Hippocampal formation (tissue), 2 donors: ENCODE measurements at places on chromosomes 1 and 21.

GRCh38 chr1:234235434-234235881, 137.8 kb upstream of the COA6 start:
- DNase-seq: no peak

DNA sequence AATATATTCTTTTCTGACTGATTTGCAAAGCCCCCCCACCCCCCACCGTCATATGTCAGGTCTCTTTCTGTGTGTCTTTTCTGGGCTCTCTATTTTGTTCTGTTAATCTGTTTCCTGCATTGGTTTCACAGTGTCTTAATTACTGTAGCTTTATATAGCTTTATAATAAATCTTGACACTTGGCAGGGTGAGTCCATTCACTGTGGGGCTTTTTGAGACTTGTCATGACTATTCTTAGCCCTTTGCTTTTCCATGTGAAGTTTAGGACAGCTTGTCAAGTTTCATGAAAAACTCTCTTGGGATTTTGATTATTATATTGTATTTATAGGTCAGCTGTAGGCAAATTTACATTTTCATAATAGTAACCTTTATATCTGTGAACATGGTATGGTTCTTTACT, 50.4 kb downstream of the MIGA1 start:
- no peak for DNase-seq

DNA sequence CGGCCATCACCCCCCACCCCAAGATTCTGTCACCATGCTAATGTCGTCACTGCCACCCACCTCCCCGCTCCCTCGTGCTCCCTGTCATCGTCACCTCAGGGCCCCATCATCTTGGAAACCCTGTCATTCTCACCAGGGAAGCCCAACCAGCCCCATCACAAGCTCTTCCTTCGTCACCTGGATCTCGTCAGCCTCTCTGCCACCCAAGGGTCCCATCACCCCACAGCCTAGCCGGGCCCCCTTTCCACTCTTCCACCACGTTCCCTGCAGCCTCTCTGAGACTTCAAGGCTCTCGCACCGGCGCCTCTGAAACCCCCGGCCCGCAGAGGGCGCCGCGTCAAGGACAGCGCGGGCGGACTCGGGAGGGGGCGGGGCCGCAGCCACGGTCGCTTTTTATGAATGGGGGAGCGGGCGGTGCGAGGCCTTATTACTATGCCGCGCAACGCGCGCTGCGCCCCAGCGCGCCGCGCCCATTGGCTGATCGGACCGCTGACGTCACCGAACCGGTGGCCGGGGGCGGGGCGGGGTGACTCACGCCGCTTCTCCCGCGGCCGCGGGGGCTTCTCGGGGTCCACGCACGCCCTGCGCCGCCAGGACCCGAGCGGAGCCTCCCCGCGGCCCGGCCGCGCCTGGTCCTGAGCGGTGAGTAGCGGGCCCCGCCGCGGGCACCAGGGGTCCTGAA, at the start of gene GPR3:
TSS of gene GPR3 (plus strand) at position 527 of the 682 bp plus-strand sequence. CDS start 1,177 bp downstream, outside the sequence.
- DNase-seq: peak; percentile 74

- DNase-seq: no peak
Measured at GRCh38 chr1:33866281-33866680, 2.4 kb downstream of the HMGB4 start.

GRCh38 chr1:113813218-113813617, 942 bp upstream of the RSBN1 start:
- DNase-seq: no peak

DNA sequence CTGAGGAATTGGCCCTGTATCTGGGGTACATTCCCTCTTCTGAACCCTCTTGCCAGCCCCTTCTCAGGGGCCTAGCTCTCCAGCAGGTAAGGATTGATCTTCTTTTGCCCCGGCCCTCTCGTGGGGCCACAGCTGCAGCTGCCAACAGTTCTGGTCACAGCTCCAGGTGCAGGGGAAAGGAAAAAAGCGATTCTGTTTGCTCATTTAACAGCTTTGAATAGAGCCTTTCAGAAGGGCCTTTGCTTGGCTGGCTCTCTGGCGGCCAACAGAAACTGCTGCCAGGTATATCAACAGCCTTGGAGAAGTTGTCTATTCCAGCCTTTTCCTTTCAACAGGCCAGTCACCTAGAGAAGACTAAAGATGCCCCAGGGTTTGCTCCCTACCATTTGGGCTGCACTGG, 16.1 kb upstream of the FMOD start:
- no peak for DNase-seq

DNA sequence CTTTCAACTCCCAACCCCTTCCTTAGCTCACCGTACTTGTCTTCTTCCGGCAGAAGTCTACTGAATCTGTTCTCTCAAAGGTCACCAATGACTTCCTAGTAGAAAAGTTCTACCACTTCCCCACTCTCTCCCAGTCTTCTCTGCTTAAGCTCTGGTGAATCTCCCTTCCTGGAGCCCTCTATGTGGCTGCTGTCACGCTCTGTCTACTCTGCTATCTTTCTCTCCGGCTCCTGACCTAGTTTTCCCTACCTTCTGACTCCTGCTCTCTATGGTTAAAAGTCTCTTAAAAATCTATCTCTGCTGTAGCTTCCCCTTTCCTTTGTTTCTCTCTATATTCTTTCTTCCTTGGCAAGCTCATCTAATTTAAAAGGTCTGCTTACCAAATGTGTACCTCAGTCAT, 350.1 kb upstream of the GREM2 start:
- DNase-seq: no peak

- no peak for DNase-seq
Measured at GRCh38 chr1:11735531-11735853, 444 bp upstream of the AGTRAP start.

DNA sequence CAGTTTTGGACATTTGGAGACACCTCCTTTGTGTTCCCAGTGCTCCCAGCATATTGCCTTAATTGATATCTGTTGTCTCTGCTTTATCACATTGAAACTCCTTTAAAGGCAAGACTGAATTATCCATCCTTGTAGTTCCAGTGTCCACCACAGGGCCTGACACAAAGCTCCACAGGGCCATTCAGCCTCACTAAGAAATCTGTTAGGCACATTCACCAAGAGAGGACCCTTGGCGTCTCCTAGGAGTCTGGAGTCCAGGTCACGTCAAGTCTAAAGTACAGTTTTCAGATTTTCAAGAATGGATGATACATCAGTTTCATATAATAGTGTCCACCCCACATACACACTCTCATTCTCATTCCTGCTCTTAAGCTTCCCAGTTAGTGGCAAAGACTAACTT, 4.8 kb downstream of the ACP6 start:
- no peak for DNase-seq

GRCh38 chr1:9758559-9759121, 65.1 kb downstream of the CLSTN1 start:
- peak; percentile 36 for DNase-seq

DNA sequence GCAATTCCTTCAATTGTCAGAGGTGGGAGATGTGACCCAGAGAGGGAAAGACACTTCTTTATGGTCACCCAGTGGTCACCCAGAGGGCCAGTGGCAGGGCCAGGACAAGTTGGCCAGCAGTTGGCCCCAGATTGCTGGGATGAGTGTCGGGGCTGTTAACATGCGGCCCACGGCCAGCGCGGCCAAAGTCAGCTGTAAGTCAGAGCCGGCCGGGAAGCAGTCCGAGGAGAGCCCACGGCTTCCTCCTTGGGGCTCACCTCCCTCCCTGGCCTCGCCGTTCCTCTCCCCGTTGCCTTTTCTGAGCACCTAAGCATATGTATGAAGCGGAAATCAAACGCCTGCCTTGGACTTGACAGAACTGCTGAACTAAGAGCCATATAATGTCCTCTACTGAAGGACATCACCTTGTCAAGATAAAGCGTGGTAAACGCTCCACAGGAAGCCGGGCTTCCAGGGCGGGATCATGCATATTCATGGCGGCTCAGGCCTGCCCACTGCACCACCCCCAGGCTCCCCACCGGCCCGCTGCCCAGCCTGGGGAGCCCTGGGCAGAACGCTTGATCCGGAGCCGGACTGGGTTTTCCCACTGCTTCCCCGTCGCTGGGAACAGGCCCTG, 245.4 kb upstream of the POU3F1 start:
- DNase-seq: no peak

DNA sequence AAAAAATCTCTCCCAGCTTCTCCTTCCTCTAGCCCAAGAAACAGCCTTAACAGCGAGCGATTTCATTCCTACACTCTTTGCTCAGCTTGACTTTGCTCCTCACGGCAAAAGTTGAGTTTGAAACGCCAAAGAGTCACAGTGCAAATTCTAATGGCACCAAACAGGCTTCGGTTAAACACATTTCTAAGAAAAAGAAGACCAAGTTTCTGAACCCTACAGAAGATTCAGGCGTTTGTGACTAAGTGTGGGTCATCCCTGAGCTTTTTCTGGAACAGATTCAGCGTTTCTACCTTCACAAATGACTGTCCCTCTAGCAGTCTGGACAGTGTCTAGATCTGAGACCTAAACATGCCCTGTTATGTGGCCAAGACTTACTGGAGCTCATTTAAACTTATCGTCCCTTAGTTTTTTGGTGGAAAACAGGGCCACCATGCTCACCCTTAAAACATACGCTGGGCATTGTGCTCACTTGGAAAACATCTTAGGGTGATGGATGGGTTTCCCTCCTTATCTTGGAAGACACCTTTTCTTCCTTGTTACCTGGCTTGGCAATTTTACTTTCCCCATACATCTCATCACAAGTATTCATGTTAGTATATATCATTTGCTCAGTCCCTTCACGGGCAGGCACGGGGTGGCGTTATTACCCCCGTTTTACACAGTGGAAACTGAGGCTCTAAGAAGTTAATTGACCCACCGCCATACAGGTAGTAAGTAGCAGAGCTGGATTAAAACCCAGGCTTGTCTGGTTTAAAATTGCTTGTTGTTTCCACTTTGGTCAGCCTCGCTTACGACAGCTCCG, 1.0 kb downstream of the C1orf198 start:
- DNase-seq: no peak

- DNase-seq: no peak
Measured at GRCh38 chr1:213687832-213688231, 299.9 kb upstream of the PROX1 start.

DNA sequence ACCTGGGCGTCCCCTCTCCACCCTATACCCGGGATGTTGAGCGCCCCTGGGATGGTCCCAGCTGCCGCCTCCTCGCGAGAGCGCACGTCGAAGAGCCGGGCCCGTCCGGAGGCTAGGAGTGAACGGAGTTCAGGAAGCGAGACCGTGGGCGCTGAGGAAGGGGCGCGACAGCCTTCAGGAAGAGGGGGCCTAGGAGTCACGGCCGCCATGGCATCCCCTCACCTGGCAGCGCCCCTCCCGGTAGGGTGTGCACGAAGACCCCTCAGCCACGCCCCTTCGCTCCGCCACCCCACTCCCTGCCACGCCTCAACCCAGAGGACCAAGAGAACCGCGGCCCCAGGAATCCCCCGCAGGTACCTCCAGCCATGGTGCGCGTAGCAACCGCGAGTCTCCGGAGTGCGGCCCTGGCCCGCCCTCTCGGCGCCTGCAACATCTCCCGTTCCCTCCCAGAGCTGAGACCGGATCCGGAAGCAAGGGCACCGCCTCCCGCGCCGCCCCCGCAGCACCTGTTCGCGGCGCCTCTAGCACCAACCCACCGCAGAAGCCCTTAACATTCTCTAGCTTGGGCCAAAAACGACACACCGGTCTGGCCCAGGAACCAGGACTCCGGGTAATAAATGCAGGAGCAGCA, at the start of gene TSTD1:
TSS of gene TSTD1 (minus strand) at position 442 of the 631 bp plus-strand sequence. CDS start at position 367, 75 bp downstream.
- no peak for DNase-seq

GRCh38 chr21:26120828-26121227, 49.7 kb downstream of the APP start:
- DNase-seq: no peak

GRCh38 chr21:36917471-36918158, 48.9 kb downstream of the HLCS start:
- DNase-seq: peak; percentile 8

- DNase-seq: no peak
Measured at GRCh38 chr1:247334378-247335133, 2.9 kb upstream of the ZNF496 start.

DNA sequence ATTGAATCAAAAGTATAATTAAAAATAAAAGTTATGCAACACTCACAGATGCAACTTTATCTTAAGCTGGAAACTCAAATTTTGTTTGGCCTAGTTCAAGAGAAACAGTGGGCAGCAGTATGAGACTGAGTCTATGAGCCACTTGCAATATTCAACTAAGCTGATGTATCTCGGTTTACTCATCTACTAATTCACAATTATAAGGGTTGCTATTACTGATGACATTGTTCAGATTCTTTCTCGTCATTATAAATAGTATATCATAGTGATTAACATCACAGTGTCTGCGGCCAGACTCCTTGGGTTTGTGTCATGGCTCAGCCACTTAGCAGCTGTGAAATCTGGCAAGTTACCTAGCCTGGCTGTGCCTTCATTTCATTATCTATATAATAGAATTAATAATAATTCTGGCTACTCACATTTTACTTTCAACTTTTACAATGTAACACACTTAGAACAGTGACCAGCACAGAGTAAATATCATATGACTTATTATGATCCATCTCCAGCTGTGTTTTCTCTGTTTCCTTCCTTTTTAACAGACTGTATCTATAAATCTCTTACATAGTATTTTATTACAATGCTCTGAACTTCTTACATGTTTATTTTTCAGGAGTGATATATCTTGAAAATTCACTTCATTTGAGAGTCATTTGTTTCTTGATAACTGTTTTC, 194.3 kb upstream of the RGS18 start:
- no peak for DNase-seq

GRCh38 chr1:214702556-214702955, 99.6 kb downstream of the CENPF start:
- no peak for DNase-seq

DNA sequence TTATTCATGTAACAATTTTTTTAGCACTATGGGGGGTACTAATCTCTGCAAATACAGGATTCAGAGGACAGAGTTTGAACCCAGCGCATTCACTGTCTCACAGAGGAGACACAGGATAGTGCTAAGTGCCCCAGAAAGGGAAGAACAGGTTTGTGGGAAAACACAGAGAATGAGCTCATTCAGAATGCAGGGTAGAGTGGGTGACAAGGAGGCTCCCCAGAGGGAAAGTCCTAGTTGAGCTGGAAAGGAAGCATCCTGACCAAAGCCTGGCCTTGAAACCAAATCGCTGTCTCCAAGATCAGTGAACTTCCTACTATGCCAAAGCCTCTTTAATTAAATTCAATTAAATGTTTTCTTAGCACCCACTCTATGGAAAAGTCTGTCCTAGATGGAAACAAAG, 19.0 kb upstream of the RGS2 start:
- no peak for DNase-seq

- no peak for DNase-seq
Measured at GRCh38 chr1:45335855-45336324, 4.1 kb upstream of the TOE1 start.

GRCh38 chr1:157803851-157804250, 16.1 kb downstream of the FCRL1 start:
- DNase-seq: peak; percentile 4

DNA sequence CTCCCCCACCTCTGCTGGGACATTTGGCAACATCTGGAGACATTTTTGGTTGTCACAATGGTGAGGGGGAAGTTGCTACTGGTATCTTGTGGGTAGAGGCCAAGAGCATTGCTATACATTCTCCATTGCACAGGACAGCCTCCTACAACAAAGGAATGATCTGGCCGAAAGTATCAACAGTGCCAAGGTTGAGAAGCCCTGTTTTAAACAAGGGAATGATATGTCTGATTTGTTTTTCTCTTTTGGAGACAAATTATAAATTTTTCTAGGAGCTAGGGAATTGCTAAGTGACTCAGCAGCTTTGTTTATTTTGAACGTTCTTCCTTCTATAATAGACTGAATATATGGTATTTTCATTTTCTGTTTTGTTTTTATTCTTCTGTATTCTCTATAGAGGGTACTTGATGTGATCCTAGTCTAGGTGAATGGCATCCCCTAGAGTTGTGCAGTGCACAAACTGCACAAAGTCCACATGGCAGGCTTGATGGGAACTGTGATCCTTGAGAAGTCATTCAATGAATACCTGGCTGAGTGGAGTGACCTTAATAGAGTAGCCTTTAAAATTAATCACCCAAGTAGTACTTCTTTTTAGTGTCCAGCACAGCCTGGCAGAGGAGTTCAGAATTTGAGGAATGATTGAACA, 288.6 kb upstream of the USP24 start:
- DNase-seq: no peak
